ENCODE measurements at places on chromosomes 16 and 17.

DNA sequence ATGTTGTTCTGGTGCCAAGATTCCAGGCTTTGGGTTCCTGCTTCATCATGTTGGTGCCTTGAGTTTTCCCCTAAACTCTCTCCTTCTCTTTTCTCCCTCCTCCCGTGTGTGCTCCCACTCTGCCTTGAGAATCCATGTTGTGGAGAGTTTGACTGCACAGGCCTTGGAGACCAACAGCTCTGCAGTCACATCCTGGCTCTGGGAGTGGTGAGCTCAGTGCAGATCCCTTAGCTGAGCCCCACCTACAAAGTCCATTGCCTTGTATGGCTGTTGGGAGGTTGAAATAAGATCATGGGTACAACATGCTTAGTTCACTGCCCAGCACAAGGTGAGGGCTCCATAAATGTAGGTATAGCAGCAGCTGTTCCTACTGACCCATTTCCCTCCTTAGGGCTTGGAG, 85.9 kb downstream of the IRX3 start:
- no peak for DNase-seq

DNA sequence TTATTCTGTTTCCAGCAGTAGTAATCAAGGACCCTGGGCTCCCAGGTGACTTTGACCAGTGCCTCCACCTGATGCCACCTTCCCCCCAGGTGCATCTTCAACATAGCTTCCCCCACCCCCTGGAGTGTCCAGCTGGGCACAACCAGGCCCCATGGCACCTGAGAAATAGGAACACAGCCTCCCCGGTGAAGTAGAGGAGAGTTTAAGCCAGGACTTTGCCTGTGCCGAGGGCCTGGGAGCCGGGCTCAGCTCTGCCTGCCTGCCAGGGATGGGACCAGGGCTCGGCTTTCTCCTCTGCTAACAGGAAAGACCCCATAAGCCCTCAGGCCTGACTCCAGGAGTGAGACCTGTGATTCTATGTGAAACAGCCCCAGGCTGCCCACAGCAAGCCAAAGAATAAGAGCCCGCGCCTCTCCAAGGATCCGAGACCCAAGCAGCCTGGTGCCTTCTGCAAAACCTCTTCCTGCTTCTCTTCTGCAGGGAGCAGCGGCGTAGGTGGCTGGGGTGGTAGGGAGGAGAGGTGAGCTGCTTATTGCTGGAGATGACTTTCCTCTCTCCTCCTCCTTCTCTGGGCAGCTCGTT, 16.4 kb upstream of the RBFOX3 start:
- DNase-seq, result no peak

- no peak for DNase-seq
Measured at GRCh38 chr16:62816971-62817519, 780.8 kb upstream of the CDH8 start.

- no peak for DNase-seq
Measured at GRCh38 chr16:74071996-74072535, 224.5 kb upstream of the PSMD7 start.

GRCh38 chr16:49782405-49782804, 73.5 kb downstream of the ZNF423 start:
- DNase-seq, result no peak

GRCh38 chr16:88428616-88429386, 24.3 kb upstream of the ZFPM1 start:
- no peak for DNase-seq

- no peak for DNase-seq
Measured at GRCh38 chr16:80752541-80752940, 51.9 kb downstream of the CDYL2 start.

DNA sequence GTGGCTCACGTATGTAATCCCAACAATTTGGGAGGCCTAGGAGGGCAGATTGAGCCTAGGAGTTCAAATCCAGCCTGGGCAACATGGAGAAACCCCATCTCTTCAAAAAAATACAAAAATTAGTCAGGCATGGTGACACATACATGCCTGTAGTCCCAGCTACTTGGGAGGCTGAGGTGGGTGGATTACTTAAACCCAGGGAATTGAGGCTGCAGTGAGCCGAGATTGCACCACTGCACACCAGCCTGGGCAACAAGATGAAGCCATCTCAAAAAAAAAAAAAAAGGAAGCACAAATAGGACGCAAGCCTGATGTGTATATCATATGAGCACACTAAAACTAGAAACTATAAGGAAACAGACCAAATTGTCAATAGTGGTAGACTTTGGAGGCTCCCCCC, 17.1 kb upstream of the FLCN start:
- DNase-seq, result no peak

GRCh38 chr17:48187872-48188608, 80.5 kb downstream of the SNX11 start:
- DNase-seq, result no peak

DNA sequence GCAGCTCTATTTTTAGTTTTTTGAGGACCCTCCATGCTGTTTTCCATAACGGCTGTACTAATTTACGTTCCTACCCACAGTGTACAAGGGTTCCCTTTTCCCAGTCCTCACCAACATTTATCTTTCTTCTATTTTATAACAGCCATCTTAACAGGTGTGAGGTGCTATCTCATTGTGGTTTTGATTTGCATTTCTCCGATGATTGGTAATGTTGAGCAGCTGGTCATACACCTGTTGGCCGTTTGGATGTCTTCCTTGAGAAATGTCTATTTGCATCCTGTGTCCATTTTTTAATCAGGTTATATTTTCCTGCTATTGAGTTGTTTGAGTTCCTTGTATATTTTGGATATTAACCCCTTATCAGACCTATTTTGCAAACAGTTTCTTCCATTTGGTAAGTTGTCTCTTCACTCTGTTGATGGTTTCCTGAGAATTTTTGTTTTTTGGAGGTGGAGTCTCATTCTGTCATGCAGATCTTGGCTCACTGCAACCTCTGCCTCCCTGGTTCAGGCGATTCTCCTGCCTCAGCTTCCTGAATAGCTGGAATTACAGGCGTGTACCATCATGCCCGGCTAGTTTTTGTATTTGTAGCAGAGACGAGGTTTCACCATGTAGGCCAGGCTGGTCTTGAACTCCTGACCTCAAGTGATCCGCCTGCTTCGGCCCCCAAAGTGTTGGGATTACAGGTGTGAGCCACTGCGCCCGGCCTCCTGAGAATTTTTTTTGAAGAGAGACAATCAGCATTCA, 279.6 kb downstream of the SNX29 start:
- no peak for DNase-seq

GRCh38 chr16:85544668-85545067, 68.5 kb upstream of the GSE1 start:
- no peak for DNase-seq

DNA sequence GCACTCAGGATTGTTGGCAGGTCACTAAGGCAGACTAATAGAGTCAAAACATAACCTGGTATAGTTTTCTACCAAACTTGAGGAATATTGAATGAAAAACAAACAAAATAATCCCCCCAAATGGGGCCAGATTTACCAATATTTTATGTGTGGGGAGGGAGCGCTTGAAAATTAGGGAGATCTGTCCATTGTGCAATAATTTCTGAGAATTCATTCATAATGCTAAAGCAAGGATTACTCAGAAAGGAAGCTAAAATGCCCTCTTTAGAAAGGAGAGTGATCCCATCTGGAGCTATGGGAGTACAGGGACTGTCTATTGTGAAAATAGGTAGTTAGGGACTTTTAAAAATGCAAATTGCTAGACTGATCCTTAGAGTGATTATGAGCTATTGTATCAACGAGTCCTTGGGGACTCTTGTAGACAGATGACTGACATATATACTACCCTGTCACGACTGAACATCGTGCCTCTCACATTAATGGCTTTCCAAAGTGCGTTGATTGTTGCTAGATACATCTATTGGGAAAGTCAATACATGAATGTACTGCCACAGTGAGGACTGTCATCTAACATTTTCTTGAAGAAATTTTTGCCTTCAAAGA, 193.6 kb downstream of the AATF start:
- DNase-seq, result no peak

DNA sequence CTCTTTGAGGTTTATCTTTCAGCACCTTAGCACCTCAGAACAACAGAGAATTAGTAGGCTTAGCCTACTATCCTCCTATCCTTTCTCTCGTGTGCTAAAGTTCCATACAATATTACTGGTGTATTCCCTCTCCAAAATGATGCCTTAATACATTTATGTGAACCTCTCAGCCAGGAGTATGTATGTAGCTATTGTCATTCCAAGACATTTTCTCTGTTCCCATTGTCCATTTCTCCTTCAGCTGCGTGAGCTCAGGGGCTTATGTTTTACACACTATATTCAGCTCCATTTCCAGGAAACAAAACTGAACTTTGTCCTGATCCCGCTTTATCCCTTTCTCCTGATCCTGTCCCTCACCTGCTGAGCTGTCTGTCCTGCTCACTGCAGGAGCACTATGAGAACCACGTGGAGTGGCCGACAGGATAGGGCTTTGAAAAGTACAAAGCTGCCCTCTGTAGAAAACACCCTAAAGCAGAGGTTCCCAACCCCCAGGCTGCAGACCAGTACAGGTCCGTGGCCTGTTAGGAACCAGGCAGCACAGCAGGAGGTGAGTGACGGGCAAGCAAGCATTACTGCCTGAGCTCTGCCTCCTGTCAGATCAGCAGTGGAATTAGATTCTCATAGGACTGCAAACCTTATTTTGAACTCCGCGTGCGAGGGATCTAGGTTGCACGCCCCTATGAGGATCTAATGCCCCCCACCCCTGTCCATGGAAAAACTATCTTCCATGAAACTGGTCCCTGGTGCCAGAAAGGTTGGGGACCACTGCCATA, 55.7 kb downstream of the CENPV start:
- DNase-seq, result no peak

- no peak for DNase-seq
Measured at GRCh38 chr16:30147843-30148510, 25.0 kb upstream of the MAPK3 start.

GRCh38 chr17:78924481-78925151, 571 bp downstream of the TIMP2 start:
- DNase-seq, result peak; percentile 64

GRCh38 chr16:29158785-29159184, 173.9 kb downstream of the LAT start:
- DNase-seq, result no peak

DNA sequence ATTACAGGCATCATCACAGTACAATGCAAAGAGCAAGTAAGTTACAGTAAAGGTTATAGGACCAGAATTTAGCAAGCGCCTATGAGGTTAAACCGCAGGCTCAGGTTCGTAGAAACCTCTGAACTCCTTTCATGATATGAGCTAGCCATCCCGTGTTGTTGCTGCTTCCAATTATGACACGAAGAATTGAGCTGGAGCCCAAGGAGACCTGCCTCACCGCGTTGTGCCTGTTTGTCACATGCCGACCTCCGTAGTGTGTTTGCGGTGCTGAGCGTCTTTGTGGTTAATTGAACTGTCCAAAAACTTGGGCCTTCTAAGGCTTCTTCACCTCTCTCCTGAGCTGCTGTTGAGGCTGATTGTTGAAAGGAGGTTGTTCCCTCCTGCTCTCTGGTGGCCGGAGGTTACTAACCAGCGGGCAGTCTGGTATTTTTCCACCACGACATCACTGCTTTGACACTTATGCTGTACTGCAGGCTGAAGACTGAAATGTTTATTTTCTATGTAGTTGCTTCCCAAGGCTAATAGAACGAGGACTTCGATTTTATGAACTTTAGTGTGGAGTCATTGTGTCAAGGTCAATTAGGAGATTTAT, 67.5 kb downstream of the SEC14L1 start:
- peak; percentile 64 for DNase-seq

DNA sequence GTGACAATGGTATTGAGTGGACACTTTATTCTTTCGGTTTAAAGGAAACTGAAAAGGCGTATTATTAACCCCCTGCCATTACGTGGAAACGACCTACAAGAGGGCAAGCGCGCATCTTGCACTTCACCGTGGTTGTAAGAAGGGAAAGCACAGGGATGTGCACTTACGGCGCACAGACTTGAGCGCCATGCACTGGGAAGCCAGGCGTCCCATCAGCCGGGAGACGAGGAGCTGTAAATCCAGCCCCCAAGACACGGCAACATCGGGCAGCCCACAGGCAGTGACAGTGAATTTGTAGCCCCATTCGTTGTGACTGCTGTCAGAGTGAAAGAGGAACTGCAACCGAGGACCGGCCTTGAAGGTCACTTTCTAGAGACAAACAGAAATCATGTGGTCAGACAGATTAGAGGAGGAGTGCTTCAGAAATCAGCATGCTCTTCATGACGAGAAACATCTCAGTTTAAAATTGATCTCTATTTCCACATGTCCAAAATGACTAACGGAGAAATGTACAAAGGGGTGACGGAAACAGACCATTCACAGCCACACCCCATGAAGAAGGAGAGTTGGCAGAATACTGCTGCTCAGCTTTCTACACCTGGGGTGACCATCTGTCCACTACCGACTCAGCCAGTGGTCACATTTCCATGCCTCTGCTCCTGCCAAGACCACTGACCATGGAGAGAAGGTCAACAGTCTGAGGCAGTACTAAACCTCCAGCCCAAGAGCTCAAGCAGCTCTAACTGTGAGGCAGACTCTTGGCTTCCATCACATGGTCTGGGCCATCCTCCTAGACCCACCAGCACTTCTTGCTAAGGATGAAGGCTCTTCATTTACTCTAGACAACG, 68.6 kb downstream of the ZZEF1 start:
- DNase-seq, result no peak

GRCh38 chr17:43857957-43858600, 11.1 kb downstream of the CD300LG start:
- DNase-seq, result no peak

DNA sequence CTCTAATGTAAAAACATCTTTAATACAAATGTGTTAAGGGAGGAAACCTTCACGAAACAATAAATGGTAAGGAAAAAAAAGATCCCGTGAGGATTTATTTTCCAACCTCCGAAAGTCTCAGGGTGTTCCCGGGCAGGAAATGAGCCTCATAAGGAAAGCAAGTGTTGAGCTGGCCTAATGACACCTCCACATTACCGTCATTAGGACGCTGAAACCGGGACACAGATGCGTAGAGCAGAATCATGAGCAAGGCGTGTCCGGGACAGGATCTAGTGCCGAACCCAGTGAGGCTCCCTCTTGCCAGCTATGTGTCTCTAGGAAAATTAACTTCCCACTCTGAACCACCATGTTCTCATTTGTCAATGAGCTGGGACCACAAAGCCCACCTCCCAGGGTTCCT, 22.7 kb upstream of the CYTH1 start:
- DNase-seq, result no peak

DNA sequence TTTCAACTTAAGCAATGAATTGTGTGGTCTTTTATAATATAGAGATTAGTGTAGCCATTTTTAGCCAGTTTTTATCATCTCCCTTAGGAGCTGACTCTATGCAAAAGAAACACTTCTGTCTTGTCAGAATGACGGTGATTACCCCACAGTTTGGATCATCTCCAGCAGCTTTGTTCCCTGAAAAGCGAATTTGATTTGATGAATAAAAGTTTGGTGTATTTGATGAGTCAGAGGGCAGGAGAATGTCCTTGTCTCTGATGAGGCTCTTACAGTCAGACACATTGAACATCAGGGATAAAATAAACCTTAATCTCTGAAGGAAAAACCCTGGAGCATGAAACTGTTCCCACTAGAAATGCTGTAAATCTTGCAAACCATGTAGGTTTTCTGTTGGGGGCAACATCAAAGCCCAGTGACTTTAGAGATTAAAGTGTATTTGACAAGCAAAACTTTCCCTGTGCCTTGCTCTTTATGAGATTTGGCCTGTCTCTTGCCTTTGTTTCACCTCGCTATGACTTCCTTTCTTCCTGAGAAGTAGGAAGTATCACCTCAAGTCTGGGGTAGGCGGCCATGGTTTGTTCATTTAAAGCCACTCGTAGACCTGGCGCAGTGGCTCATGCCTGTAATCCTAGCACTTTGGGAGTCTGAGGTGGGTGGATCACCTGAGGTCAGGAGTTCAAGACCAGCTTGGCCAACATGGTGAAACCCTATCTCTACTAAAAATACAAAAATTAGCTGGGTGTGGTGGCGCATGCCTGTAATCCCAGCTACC, 209.3 kb downstream of the FTO start:
- peak; percentile 28 for DNase-seq

- DNase-seq, result peak; percentile 66
Measured at GRCh38 chr16:58425756-58426494, 33.7 kb downstream of the GINS3 start.

Data from femur (tissue), 1 donor.